ENCODE measurements at places on chromosomes 16 and 17.

- no peak for DNase-seq
Measured at GRCh38 chr17:77610972-77611521, 347.5 kb upstream of the TNRC6C start.

- DNase-seq = peak; percentile 14
Measured at GRCh38 chr17:80195671-80196529, 24.2 kb downstream of the SGSH start.

DNA sequence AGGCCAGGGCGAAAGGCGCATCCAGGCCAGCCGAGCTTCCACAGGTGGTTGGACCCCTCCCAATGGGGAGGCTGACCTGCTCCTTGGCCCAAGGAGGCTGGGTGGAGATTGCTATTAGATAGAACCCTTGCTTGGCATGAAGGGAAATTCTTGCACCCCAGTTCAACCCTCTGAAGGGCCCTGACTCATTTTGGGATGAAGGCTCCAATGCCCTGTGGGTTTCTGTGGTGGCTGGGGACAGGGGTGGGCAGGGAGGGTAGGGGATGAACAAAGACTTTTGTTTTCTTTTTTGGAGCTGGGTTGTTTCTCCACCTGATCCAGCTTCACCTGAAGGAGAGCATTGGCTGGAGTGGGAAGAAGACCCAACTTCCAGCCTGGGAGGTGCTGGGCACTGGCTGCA is 16.7 kb upstream of the TBX21 start:
- DNase-seq = no peak

DNA sequence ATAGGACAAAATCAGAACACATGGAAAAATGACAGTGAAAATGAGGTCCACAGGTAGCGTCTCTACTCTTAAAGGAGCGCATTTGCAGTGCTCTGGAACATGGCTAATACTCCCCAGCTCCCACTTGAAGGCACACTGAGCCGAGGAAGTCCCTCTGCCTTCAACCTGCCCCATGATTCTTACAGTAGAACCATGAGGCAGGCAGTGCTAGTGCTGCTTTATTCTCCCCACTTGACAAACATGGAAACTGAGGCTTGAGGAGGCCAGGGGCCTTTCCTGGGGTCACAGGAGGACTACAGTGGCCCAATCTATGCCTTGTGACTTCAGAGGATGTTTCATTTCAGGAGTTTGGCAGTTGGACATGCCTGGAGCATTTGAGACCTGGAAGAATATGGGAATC is 244.1 kb upstream of the MAF start:
- no peak for DNase-seq

- no peak for DNase-seq
Measured at GRCh38 chr16:52591934-52592592, 45.1 kb upstream of the TOX3 start.

DNA sequence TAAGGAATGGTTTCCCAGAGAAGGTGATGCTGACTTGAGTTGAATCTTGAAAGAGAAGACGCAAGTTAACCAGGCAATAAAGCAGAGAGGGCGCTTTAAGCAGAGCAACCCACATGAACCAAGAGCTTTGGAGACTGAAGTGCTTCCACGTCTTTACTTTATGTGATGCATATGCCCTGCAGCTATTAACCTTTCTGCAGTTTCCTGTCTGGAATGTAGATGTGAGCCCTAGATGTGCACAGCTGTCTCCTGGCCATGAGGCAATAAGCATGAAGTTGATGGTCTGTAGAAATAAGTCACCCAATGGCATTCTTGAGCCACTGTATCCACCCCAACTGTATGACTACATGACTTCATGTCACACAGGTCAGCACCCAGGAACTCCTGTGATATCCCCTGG is 5.7 kb upstream of the CHST4 start:
- no peak for DNase-seq

DNA sequence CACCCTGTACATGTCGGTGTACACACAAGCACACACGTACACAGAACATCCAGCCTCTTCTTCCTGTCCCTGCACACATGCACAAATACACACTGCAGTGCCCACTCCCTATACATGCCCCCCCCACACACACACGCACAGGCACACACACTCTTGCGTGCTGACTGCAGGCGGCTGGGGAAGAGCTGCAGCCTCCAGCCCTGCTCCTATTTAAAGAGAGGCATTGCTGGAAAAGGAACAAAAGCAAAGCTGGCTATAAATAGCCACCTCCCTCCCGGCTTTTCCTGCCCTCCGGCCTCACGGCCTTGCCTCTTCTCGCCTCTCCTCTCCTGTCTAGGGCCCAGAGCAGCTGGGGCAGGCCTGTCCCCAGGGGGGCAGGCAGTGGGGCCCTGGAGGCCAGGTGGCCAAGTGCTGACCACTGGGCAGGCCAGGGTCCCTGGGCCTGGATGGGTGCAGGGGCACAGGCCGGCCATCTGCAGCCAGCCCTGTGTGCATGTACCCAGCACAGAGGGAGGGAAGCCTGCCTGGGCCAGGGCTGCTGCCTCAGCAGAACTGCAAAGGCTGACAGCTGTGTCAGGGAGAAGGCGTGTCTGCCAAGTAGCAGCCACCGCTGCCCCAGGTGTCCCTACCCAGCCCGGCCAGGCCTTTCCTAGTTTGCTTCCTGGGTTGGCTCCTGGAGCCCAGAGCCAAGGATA is 25.4 kb downstream of the RTN4RL1 start:
- no peak for DNase-seq

DNA sequence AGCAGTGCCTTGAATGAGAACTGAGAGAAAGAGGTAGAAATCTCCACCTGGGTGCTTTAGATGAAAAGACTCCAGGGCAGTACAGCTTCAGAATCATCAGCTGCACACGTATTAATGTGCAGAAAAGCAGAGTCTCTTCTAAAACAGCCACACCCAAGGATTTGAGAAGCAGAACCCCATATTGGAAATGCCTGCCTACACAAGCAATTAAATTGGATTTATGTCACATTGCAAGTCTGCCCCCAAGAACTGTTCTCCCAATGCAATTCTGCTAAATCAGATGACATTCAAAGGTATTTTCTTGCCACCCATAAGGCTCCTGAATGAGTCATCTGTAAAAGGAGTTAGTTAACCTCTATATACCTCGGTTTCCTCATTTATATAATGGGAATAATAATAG is 326.0 kb upstream of the C16orf82 start:
- DNase-seq = no peak

DNA sequence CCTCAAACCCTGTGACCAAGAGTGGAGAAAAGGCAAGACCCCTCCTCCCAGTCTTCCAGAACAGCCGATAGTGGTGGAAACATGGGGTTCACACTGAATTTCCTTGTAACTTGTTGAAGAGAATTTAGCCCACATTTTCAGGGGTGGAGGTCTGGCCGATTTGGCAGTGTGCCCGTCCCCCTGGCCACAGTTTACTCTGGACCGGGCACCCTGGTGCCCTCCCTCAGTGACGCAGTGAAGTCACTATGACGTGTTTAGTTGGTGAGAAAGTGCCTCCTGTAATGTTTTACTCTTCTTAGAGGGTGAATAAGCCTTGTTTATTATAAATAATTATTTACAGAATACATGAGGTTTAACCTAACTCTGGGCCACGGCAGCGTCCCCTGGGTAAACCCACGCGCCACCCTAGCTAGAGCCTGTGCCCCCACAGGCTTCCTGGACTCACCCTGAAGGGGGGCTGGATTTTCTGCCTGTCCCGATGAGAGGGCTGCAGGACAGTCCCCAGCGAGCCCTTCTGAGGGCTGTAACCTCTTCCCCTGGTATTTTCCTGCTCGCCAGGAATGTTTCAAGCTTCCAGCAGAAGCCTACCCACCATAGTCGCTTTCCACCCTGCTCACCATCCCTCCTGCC is 316.9 kb downstream of the SEC14L1 start:
- no peak for DNase-seq

DNA sequence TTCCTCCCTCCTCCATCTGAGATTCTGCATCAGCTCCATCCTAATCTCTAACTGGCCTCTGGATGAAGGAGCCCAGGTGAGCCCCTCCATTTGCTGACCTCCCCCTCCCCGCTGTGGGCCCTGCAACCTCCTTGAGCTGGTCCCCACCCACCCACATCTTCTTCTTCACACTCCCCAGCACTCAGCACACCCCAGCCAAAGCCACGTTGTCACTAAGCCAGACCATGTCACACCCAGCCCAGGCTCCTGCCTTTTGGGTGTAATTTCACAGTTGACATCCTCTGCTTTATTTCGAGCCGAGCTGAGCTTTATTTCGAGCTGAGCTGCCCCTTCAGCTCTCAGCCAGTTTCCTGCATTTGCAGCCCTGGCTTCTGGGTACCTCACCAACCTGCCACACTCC is 282.7 kb upstream of the TNRC6C start:
- no peak for DNase-seq

DNA sequence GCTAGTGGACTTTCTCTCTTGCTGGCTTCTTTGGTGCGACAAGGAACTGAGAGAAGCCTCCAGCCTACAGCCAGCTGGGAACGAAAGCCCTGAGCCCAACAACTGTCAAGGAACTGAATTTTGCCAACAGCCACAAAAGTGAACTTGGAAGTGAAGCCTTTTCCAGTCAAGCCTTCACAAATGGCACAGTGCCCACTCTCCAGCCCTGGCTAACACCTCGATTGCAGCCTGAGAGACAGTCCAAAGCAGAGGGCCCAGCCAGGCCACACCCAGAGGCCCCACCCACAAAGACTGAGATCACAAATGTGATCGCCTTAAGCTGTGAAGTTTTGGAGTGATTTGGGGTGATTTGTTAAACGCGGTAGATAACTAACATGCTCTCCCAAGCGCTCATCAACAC is 244.6 kb upstream of the SDK2 start:
- DNase-seq = no peak

DNA sequence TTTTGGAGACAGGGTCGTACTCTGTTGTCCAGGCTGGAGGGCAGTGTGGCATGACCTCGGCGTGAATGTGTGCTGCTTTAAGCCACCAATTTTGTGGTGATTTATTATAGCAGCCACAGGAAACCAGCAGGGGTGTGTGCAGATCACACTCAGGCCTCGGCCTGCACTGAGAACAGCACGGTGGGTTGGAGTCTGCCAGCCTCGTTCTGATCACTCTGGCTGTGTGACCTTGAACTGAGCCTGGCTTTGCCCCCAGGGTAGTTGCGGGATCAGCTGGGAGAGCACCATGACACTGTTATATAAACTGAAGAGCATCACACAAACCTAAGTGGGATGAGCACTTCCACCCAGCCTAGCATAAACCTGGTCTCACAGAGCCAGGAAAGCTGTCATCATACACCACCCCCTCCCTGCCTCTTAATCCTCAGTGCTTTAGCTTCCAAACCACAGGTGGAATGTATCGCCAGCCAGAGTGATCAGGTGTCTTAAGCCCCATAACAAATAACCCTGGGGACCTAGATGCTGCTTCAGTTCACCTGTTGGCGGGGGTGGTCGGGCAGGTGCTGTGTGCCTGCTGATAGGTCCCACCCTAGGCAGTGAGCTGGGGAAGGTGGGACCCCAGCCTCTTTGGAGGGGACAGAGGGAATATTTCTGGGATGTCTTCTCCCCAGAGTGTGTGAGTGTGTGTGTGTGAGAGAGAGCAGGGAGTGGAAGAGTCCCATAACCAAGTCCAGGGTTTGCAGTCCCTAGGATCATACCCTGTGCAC is 28.6 kb upstream of the NDRG4 start:
- no peak for DNase-seq

GRCh38 chr16:13021996-13022395 is 120.6 kb downstream of the SHISA9 start:
- no peak for DNase-seq

DNA sequence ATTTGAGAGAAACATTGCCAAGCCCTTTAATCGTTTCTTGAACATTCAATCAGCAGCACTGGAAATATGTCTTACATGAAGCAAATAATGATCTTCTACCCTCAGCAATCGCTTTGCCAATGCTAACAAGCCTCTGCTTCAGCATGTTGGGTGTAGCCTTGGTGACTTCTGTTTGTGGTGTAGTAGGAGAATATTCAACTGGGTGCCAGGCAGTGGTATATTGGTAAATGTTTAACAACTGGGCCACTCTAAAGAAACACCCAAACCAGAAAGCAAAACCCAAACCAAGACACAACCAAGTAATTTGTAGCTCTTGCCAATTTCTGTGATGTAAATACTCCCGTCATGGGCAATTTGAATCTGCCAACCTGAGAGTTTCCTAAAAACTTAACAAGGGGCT is 9.7 kb downstream of the CDH13 start:
- no peak for DNase-seq

- DNase-seq = no peak
Measured at GRCh38 chr16:50626868-50627267, 54.2 kb downstream of the SNX20 start.

DNA sequence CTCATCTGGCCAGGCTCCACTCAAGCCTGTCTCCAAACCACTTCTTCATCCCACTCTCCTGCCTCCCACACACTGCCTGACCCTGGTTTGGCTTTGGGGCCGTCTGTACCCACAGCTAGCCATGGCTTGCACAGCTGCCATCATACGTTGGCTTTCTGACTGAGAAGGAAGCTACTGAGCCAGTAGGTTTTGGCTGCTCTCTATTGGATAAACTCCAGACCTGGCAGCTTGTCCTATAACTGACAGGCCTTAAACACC is 3.9 kb downstream of the MIF4GD start:
- no peak for DNase-seq

- no peak for DNase-seq
Measured at GRCh38 chr16:22685459-22685830, 128.5 kb upstream of the HS3ST2 start.

DNA sequence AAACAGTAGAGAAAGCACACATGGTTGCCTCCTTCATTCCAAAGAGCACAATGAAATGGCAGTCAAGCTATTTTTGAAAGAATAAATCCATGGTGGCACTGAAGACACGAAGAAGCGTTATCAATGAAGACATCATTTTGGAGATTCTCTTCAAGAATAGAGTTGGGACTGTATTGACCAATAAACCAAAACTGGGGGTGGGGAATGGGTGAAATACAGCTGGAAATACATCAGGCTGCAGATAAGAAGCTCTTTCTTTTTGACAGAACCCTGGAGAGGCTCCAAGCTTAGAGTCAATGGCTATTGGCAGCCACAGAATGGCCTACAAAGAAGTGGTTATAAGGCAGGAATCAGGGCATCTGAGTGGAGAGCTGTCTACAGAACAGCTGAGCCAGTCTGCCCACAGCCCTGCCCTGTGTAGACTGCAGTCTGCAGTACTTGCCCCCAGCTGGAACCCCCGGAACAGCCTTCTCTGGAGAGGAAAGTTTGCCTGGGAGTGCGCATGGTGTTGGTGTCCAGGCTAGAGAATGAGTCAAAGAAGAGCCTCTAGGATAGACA is 100.4 kb downstream of the STX8 start:
- no peak for DNase-seq

DNA sequence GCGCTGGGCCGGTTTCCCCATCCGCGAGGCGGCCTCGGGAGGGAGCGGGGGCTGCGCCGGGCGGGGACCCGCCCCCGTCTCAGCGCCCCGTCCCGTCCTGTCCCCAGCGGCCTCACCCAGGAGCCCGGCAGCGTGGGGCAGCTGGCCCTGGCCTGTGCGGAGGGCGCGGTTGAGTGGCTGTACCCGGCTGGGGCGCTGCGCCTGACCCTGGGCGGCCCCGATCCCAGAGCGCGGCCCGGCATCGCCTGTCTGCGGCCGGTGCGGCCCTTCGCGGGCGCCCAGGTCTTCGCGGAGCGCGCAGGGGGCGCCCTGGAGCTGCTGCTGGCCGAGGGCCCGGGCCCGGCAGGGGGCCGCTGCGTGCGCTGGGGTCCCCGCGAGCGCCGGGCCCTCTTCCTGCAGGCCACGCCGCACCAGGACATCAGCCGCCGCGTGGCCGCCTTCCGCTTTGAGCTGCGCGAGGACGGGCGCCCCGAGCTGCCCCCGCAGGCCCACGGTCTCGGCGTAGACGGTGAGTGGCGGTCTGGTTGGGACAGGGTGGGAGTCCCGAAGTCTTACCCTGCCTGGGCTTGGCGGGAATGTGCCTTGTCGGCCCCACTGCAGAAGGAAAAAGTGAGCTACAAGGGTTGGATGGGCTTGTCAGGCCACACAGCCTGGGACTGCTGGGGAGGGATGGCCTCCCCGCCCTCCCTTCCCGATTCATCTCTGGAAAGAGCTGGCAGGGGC is 720 bp downstream of the METRN start:
- DNase-seq = no peak
